Cortex of kidney (tissue), 1 donor: ENCODE measurements at places on chromosomes 5 and 9.

GRCh38 chr5:149944666-149945065 lies at the start of gene PDE6A:
Gene PDE6A (minus strand): TSS chr5:149944793. CDS start chr5:149944673, 120 bp downstream.
- no peak for DNase-seq

DNA sequence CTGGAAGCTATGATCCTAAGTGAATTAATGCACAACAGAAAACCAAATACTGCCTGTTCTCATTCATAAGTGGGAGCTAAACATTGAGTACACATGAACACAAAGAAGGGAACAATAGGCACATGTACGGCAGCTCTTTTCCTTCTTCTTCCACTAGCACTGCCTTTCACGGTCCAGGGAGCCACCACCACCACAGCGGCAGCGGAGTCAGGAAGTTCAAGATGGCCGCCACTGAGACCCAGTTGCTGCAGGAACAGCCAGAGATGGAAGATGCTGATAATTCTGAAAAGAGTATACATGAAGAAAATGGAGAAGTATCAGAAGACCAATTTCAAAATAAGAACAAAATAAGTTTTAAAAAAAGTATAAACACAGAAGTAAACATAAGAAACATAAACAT lies 39.5 kb upstream of the TNFSF15 start:
- no peak for DNase-seq

DNA sequence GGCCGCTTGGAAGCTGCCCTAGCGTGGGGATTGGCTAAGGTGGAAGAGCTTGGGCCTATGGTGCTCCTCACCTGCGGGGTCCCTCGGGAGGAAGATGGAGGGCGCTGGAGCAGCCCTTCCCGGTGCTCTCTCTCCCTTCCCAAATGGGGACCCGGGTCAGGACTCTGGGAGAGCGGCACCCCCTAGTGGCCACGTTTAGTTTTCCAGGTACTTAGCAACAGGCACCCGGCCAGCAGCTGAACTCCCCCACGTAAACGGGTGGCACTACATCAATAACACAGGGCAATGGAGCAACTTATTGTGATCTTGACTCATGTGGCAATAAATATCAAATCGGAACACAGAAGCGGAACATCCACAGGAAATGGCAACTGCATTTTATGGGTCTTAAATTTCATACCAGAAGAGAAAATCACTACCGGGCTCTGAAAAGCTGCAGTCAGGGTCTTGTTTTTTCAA lies 316.6 kb downstream of the AGTPBP1 start:
- no peak for DNase-seq

- DNase-seq, result no peak
Observed at GRCh38 chr5:95155888-95156287, 129.0 kb downstream of the MCTP1 start.

GRCh38 chr5:107952450-107952849 lies 281.7 kb upstream of the EFNA5 start:
- DNase-seq, result no peak

GRCh38 chr5:65871182-65871581 lies 55.2 kb upstream of the ERBIN start:
- no peak for DNase-seq

GRCh38 chr5:38551030-38552017 lies 5.1 kb downstream of the LIFR start:
- DNase-seq, result no peak

GRCh38 chr5:114859438-114859735 lies 310.3 kb downstream of the TRIM36 start:
- DNase-seq, result no peak

DNA sequence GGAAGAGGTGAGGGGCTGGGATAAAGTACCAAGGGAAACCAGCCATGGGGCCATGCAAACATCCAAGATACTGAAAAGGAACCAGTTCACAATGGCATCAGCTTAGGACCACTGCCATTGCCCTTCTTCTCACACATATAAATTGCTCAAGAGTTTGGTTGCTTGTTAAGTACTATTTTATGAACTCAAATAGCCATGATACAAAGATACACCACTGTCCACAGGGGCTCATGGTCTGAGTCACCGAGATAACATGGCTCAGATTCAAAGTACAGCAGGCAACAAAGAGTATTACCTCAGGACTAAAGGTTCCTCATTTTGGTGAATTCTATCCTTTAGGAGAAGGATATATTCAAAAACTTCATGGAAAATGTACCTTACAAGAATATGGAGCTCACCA lies 55.6 kb downstream of the FANCC start:
- no peak for DNase-seq

GRCh38 chr9:13787234-13787833 lies 507.8 kb upstream of the MPDZ start:
- DNase-seq, result no peak

DNA sequence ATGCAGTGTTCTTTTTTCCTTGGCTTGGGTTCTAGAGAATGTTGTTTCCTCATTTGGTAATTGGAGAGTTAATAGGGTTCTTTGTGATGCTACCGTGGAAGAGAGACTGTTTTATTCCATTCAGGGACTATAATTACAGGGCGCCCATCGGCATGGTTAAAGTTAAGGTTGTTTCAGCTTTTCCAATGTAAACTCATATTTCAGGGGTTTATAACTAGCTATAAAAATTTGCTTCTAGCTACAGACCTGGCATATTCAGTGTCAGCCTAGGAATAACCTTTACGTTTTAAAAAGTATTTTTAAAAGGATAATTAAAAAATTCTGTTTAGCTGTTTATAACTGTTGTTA lies 99.1 kb downstream of the AOPEP start:
- no peak for DNase-seq

DNA sequence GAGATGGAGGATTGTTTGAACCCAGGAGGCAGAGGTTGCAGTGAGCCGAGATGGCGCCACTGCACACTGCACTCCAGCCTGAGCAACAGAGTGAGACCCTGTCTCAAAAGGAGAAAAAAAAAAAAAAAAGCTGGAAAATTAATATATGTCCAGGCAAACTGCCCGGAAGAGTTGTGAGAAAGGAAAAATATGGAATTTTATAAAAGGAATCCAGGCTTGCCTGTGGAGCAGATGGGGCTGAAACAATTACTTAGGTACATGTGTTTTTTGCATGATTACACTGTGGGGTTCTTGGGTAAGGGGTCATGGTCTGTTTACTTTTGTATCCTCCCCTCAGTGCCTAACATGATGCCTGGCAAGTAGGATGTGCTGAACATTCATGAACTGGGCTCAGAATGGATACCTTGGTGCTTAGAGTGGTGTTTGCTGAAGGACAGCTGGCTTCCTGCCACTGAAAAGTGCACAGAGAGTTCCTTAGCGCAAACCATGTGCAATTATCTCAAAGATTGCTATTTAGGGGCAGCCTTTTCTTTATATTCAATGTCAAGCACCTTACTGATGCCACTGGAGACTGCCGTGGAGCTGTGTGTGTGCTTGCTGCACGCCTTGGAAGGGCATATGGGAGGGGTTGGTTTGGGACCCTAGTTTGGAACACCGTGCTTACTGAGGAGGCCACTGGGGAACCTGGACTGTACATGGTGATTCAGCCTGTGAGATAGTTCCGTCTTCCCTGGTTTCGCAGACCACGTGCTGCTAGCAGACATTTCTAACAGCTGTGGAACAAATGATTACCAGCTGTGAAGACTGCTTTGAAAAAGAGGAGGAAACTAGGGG lies 78.4 kb downstream of the MAP1B start:
- DNase-seq, result no peak

- DNase-seq, result no peak
Observed at GRCh38 chr9:109726119-109726518, 53.9 kb upstream of the PALM2AKAP2 start.

GRCh38 chr5:160906090-160906489 lies 54.1 kb upstream of the ATP10B start:
- DNase-seq, result no peak

DNA sequence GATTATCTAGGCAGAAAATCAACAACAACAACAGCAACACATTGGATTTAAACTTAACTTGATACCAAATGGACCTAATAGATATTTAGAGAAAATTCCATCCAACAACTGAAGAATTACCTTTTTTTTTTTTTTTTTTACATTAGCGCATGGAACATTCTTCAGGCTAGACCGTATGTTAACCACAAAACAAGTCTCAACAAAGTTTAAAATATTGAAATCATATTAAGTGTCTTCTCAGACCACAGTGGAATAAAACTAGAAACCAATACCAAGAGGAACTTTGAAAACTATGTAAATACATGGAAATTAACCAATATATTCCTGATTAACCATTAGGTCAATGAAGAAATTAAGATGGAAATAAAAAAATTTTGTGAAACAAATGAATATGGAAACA lies 315.8 kb downstream of the CSNK1G3 start:
- no peak for DNase-seq

DNA sequence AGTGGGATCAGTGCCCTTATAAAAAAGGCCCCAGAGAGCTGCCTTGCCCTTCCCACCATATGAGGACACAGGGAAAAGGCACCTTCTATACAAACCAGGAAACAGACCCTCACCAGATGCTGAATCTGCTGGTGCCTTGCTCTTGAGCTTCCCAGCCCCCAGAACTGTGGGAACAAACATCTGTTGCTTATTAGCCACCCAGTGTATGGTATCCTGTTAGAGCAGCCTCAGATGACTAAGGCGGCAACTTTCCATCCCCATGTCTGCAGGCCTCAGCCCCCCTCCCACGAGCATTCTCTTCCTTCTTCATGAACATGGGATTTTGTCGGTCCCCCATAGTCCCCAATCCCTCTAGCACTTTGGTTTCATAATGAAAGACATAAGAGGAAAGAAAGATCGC lies 202.5 kb upstream of the GAS1 start:
- no peak for DNase-seq

GRCh38 chr9:25003686-25004085 lies 458.0 kb upstream of the IZUMO3 start:
- DNase-seq, result no peak

GRCh38 chr9:135615666-135616618 lies 23.4 kb downstream of the GLT6D1 start:
- DNase-seq, result no peak

DNA sequence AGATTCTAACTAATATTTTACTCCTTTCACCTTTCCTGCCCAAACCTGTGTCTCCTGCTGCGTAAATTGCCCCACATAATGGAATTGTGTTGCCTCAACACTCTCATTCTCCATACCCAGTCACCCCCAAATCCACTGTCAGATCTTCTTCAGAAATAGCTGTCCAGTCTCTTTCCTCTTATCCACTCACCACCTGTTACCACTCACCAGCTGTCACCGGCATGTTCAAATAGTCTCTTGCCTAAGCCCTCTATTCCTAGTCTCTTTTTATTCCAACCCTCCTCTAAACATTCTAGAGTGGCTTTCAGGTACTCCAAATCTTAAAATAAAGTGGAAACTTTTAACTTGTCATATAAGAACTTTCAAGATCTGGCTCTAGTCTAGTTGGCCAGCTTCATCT lies 262.0 kb upstream of the FBXL7 start:
- no peak for DNase-seq
